ENCODE measurements at places on chromosomes 5 and 9.

- DNase-seq: peak; percentile 87
Measured at GRCh38 chr5:109911731-109912130, 222.0 kb downstream of the MAN2A1 start.

DNA sequence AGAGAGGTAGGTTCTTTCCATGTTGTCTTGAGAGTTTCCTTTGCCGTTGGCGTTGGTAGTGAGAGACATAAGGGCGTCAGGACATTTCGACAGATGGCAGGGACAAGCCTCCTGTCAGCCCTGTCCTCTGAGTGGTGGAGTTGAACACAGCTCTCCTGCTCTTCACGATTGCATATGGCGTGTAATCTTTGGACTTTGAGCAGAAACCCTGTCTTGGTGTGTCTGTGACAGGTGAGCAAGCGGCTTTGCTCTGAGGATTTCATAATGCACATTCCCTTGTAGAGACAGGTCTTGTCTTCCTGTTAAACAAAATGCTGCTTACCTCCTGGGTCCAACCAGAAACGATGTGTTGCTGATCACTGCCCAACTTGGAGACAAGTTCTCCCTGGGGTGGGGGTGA lies 146.5 kb downstream of the NXNL2 start:
- no peak for DNase-seq

GRCh38 chr9:107711542-107711941 lies 222.0 kb upstream of the KLF4 start:
- peak; percentile 96 for DNase-seq

DNA sequence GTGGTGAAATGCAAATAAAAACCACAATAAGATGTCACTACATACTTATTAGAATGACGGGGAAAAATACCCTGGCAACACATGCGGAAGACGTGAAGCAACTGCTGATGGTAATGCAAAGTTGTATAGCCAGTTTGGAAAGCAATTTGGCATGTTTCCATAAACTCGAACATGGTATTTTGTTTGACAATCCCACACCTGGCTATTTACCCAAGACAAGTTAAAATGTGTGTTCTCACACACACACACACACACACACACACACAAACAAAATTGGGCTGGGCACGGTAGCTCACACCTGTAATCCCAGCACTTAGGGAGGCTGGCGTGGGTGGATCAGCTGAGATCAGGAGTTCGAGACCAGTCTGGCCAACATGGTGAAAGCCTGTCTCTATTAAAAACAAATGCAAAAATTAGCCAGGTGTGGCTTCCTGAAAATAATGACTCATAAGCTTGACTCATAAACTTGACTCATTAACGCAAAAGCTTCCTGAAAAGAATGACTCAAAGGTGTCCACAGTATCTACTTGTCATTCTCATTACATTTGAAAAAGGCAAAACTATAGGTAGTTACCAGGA lies 456.5 kb downstream of the CDH18 start:
- peak; percentile 23 for DNase-seq

GRCh38 chr9:13967011-13967410 lies 346.9 kb downstream of the NFIB start:
- DNase-seq: no peak

- DNase-seq: no peak
Measured at GRCh38 chr9:104088416-104088815, 5.7 kb upstream of the SMC2 start.

DNA sequence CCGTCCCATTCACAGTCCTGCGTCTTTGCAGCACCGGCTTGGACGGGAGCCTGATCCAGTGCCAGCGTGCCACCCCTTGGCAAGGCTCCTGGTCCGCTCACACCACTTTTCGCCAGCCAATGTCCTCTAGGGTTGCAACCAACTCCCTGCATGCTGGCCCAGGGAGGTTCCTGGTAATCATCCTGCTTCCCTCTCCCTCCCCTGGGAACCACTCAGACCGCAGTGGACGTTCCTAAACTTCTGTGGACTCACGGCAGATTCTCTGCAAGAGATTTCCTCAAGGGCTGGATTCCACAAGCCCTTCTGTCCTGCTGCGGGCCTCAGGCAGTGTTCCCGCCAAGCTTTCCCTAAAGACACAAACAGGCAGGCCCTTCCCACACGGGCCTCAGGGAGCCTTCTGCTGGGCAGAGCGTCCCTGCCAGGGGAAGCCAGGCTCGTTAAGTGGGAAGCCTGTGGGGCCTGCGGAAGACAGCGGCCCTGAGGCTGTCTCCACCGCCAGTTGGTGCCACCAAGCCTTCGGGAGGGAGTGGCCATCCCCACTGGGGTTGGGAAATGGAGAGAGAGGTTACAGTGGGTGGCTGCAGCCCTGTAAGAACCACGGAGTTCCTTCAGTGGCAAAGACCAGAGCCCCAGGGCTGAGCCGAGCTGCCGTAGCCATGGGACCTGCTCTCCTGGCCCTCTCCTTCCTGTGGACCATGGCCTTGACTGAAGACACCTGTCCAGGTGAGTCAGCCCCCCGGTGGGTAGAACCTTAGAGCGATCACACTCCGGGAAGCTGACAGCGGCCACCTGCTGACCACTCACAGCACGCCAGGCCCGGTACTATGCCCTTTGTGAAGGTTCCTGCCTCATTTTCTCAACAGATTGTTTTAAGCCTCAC lies 16.4 kb upstream of the FCN2 start:
- DNase-seq: peak; percentile 33

- DNase-seq: no peak
Measured at GRCh38 chr9:8186560-8186959, 387.0 kb upstream of the DMAC1 start.

DNA sequence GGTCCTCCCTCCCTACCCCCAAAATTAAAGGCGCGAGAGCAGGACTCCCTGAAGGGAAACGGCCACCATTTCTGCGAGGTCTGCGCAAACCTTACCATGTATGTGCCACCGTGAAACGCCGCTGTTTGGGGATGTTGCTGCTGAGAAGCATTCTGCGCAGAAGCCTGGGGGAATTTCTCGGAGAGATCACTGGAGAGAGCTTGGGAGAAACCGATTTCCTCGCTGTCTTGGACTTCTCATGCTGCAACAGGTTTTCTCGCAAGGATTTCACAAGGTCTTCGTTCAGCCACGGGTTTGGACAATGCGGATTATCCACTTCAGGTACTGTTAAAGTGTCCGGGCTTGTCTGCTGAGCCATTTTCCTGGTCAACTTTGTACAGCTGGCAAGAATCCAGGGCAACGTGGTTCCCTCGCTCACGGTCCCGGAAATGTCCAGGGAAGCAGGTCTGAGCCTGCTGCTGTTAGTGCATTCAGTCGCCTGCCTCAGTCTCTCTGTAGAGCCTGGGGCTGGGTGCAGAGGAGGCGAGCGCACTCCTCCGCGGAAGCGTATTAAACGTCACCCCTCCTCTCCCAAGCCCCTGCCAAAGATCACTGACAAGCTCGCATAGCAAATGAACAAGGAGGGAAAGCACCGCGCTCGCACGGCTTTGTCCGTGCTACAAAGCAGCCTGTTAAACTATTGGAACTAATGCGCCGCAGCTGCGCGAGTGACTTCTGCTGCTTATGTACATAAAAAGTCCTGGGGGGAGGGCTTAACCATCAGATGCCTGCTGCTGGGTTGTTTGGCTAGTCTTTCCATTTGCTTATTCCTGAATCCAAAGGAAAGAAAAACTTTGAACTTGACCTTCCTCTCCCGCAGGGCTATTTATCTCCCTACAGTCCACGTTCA lies 125.1 kb downstream of the PDE4D start:
- DNase-seq: peak; percentile 64

GRCh38 chr9:137244486-137245449 lies 3.7 kb downstream of the TUBB4B start:
- DNase-seq: no peak

DNA sequence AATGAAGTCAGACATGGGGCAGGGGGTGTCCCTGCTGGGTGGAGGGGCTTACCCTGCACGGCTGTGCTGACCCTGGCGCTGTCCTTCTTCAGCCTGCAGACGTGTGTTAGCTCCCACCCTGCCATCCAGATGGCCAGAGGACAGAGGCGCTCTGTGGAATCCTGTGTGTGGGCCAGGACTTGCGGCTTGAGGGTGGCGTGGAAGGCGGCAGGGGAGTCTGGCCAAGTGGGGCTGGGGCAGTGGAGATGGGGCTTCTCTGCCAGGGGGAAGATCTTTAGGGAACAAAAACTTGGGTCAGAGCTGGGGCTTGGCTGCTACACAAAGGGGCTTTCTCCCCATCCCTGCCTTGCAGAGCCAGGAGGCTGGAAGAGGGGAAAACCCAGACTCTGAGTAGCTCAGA lies 46.5 kb upstream of the SYNPO start:
- no peak for DNase-seq

- no peak for DNase-seq
Measured at GRCh38 chr5:158436271-158437065, 577.5 kb upstream of the CLINT1 start.

DNA sequence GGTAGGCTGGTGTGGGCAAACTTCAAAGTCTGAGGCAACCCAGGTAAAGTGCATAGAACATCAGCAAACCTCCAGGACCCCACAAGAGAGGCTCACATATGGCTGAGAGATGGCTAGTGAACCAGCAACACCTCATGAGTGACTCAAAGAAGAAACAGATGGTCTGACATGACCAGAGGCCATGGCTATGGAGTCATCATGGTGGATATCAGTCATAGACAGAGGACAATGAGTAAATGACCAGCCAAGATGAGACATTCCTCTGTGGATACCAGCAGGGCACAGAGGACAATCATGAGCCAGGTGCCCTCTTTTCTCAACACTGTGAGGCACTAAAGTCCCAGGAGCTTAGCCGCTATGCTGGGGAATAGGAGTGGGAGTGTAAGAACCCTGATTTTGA lies 180.8 kb downstream of the RASEF start:
- peak; percentile 6 for DNase-seq

DNA sequence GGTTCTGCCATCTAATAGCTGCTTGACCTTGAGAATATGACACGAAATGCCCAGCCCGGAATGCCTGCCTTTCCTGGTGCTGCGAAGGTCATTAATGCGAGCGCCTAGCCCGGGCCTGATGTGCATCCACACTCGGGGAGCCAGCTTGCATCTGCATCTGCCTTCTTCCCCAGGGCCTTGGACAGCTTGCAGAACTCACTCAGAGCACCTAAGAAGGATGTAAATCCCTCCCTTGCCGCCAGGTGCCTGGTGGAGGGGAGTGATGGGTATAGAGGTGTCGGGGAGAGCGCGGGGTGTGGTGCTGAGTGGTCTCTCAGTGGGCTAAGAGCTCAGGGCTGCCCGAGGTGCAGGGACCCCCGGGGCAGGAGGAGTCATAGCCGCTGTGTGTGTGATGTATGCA lies 127.2 kb downstream of the MRPL36 start:
- no peak for DNase-seq

GRCh38 chr5:7805379-7805778 lies 45.6 kb downstream of the CFAP90 start:
- DNase-seq: no peak

DNA sequence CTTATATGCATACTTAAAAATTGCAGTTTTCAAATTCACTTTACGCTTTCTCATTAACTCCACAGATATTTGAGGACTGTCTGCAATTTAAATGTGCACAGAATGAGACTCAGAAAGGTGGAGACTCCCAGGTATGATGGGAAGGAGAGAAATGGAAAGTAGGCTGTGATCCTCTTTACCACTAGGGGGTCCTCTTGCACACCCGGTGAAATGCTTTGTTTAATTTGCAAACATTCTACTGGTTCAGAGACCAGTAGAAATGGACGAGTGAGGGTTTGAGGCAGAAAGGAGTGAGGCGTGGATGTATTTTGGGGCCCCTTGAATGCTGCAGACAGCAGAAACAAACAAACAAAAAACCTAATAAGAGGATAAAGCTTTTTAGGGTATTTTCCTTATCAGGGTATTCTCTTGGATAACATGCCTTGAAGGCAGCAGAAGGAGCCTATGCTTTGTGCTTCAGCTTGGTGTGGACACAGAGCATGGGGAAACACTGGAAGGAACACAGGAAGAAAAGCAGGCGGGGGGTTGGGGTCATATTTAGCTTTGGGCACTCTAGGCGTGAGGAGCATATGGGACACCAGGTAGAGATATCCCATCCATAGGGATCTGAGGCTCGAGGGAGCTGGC lies 410.1 kb downstream of the DMRT2 start:
- DNase-seq: peak; percentile 13

DNA sequence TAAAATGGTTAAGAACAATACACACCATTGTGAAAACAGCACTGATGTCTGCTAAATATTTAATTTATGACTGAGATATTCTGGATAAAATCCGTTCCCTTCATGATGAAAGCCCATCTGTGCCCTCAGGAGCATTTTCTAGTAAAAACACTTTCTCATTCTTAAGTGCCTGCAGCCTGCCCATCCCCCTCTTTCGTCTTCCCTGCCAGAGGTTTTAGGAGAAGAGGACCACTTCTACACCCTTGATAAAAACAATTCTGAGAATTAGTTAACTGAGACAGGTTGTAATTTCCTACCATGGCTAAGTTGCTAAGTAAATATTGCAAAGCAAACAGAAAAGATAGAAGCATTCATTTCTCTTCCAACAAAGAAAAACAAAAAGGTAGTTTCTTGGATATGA lies 272.6 kb downstream of the ATPSCKMT start:
- DNase-seq: no peak

- peak; percentile 92 for DNase-seq
Measured at GRCh38 chr5:74232276-74232675, 408.3 kb downstream of the ENC1 start.

DNA sequence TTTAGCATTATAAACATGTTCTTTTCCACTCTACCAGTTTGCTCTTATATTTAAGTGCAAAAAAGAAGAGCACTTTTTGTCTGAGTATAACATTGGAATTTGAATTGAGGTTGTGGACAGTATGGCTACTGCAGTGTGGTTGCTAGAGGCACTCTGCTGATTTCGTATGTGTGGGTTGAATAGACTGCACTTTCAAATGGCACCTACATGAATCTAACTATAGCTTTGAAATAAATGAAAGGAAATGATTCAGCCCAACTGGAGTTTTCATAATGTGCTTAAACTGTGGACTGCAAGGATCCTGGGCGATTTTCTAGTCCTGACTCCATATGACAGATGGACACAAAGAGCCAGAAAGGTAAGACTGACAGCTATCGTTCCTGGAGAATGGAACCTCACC lies 657.6 kb upstream of the RIOK2 start:
- peak; percentile 26 for DNase-seq

- no peak for DNase-seq
Measured at GRCh38 chr5:1502046-1502736, 21.6 kb downstream of the LPCAT1 start.

- peak; percentile 44 for DNase-seq
Measured at GRCh38 chr5:97163360-97163764, 19.7 kb downstream of the RIOK2 start.

GRCh38 chr9:128160603-128160987 lies 530 bp downstream of the BBLN start:
- peak; percentile 31 for DNase-seq

DNA sequence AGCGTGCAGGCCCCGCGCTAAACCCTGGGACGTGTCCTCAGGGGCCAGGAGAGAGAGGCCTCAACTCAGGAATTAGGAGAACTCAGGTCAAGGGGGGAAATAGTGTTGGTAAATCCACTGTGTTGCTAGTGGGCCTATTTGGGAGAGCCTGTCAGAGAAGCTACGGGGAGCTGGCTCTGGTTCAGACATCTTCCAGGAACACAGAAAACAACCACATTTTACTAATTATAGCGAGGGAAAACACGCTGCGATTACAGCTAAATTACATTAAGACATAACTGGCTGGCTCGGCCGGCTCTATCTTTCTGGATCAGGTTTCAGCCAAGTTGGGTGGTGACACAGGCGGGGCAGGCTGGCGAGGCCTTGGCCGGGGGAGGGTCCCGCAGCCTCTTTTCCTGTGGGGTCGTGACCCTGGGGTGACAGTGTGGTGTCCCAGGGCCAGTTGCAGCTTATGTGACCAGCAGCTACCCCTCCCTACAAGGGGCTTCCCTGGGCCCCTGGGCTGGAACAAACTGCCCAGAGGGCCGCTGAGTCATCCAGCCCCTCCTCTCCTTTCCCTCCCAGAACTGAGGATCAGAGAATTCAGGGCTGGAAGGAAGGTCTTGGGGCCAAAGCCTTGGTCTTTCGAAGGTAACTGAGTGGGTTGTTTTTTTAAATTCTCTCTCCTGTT lies 75.1 kb downstream of the FGF18 start:
- peak; percentile 92 for DNase-seq

All from fibroblast of mammary gland (primary cell).